ENCODE measurements at places on chromosomes 4 and X.

- no peak for DNase-seq
Measured at GRCh38 chr4:37138019-37138653, 106.4 kb upstream of the NWD2 start.

DNA sequence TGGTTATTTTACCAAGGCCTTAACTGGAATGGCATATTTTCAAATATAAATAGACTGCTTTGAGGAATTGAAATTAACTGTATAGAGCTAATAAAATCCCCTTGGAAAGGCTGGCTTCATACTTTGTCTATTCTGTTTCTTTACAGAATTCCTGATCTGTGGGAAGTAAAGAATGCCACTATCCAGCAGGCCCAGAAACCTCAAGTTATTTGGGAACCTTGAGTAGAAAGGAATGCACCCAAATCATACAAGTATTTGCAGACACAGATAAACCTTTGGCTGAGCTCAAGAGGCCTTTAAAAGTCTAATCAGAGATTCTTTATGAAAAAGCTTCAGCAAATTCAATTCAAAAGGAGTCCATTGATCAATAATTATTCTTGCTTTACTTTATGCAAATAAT lies 975.7 kb upstream of the PABPC4L start:
- no peak for DNase-seq

DNA sequence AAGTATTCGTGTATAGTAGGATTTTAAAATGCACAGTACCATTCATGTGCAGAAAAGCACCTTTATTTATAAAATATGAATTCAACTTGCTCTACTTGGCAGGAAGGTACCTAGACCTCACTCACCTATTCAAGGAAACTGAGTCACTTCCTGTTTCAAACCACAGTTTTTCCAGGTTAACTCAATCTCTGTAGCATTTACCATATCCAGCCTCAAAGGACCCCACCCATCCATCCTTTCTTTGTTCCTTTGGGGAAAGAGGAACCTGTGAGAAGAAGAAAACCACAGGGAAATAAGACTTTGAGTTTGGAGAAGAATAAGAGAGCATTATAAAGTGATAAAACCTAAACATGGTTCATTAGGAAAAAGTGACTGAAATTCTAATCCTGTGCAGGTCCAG lies 250.7 kb downstream of the CBR4 start:
- no peak for DNase-seq

- DNase-seq: no peak
Measured at GRCh38 chr4:20778896-20779295, 78.6 kb downstream of the PACRGL start.

GRCh38 chr4:94803181-94803580 lies 45.4 kb downstream of the BMPR1B start:
- no peak for DNase-seq

GRCh38 chrX:26032111-26032912 lies 105.8 kb upstream of the MAGEB18 start:
- no peak for DNase-seq

- DNase-seq: no peak
Measured at GRCh38 chr4:2419814-2420213, 1.1 kb downstream of the CFAP99 start.

DNA sequence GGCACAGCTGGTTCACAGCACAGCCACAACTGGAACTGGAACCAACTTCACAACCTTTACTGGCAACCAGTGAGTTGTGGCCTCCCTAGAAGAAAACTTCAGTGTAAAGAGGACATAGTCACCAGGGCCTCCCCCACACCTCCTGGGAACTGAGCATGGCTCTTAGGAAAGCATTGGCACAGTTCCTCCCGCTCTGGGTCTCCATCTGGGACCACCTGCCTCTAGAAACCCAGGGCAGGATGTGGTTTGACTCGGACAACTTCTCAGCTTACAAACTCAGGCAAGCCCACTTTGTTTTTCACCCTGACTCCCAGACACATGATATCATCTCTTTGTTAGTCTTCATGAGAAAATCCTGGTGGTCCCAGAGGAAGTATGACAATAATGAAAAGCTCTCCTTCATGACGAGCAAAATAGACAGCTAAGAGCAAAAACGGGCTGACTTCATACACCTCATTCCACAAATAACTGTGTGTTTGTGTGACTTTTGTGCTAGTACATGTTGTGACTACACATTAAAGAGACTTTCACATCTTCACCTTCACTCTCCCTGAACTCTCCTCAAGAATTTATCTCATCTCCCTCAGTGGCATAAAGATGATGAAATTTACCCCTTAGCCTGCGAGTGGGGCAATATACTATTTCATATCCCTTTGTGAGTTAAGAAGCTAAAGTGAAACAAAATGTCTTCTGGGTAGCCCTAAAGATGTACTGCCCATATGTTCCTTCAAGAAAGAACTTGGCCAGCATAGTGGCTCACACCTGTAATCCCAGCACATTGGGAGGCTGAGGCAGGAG lies 75.4 kb downstream of the SH3KBP1 start:
- no peak for DNase-seq

DNA sequence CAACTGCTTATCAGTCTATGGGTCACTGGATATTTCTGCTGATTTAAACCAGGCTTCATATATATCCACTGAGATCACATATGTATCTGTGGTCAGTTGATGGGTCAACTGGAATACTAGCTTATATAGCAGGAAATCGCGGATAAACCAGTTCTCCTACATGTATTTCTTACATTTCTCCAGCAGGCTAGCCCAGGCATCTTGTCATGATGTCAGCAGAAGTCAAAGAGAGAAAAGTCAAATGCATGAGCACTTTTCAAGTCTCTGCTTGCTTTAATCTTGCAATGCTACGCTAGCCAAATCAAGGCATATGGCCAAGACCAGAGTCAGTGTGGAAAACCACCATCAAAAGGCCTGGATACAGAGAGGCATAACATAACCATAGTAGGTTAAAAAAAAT lies 1008.8 kb upstream of the DIAPH2 start:
- no peak for DNase-seq

- no peak for DNase-seq
Measured at GRCh38 chrX:12792711-12793110, 1.5 kb downstream of the PRPS2 start.

- DNase-seq: no peak
Measured at GRCh38 chrX:26651755-26652154, 435.8 kb downstream of the MAGEB5 start.

DNA sequence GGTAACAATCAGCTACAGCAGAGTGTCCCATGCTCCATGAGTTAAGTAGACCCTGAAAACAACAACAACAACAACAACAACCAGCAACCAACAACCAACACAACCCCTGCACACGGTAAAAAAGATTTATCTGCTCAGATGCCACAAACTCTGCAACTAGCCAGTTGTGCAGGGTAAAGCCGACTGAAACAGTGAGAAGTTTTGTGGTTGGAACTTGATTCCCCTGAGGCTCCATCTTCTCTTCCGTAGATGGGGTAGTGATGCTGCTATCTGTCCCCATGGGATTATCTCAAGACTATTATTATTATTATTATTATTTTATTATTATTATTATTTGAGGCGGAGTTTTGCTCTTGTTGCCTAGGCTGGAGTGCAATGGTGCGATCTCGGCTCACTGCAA lies 50.6 kb upstream of the RAPGEF2 start:
- no peak for DNase-seq

GRCh38 chr4:72591547-72592454 lies 22.8 kb upstream of the ADAMTS3 start:
- DNase-seq: no peak

DNA sequence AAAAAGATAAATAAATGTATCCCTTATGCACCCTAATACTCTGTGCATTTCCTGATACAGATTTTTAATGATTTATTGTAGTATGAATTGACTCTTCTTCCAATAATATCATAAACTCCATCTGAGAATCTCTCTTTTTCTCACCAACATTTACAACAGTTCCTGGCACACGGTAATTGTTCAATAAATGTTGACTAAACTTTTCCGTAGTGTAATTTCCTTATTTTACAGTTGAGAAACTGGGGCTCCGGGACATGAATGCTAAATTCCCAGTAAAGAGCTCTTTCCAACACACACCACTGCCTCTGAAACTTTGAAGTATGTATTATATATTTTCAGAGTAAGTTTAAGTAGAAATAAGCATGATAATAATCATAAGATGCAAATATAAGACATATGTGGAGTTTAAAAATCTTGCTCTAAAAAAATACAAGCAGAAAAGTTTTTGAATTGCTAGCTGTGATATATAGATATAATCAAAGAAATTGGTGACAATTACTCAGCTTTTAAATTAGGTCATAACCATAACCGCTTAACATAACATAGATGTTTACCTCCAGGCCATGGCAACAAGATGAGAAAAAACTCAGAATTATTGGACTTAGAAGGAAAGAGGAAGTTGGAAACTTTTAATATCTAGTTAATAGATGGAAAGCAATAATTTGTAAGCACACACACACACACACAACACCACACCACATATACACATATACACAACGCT lies 28.2 kb upstream of the ANTXR2 start:
- DNase-seq: no peak

DNA sequence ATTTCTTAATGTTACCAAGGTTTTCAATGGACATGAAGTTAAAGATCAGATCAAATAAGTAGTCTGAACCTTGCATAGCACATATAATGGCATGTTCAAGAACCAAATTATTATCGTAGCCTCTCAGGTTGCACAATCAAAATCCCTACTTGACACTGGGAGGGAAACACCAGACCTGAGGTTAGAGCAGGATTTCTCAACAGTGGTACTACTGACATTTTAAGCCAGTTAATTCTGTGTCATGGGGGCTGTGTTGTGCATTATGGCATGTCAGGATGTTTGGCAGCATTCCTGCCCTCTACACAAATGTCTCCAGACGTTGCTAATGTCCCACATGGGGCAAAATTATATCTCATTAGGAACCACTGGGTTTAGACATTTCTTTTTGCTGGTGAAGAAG lies 20.8 kb downstream of the RLIM start:
- DNase-seq: no peak

DNA sequence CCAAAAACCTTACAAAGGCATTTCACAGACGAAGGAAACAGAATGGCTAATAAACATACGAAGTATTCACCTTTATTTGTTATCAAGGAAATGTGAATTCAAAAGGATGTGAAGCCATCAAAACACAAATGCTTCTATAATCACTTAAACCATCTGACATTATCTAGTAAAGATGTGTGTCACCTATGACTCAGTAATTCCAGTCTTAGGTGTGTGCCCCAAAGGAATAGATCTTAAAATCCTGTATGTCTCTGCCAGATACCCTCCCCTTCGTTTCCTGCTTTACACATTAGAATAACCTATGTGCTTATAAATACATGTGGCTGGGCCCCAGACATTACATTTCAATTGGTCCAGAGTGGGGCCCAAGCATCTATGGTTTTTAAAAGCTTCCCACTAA lies 41.8 kb upstream of the CEP135 start:
- DNase-seq: no peak

GRCh38 chr4:93648258-93648657 lies 180.3 kb upstream of the ATOH1 start:
- DNase-seq: no peak

DNA sequence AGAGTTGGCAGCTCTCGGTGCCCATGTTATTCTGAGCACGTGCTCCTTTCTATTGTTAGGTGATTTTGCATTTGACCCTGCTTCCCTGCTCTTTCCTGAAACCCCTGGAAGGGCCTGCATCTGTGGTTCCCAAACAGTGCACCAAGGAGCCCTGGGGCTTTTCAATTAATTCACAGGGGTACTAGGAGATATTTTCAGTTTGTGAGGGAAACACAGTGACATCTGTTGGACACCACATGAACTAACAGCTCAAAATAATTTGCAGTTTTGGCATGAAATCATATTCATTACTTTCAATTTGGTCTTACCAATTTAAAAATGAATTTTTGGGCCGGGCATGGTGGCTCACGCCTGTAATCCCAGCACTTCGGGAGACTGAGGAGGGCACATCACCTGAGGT lies 156.6 kb downstream of the GATB start:
- DNase-seq: no peak

DNA sequence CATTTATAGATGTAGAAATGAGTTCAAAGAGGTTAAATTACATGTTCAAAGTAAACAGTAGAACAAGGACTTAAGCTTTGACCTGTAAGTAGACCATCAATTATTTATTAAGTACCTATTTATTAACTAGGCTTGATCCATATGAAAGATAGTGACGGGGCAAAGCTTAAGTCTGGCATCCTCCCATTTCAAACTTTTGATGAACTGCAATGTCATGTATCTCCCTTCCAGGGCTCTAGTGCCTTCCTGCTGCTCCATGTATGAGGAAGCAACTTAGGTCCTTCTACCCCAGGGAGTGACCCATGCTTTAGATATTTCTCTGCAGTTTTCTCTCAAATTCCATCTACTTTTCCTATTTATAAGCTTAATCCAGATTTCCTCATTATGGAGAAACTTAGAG lies 31.9 kb upstream of the ANTXR2 start:
- DNase-seq: no peak

- no peak for DNase-seq
Measured at GRCh38 chr4:63983224-63983623, 426.0 kb downstream of the TECRL start.

GRCh38 chrX:13167481-13168231 lies 123.2 kb upstream of the FAM9C start:
- peak; percentile 10 for DNase-seq

- DNase-seq: no peak
Measured at GRCh38 chr4:7144374-7145290, 47.7 kb upstream of the SORCS2 start.

GRCh38 chr4:145440292-145441007 lies 41.2 kb upstream of the SMAD1 start:
- no peak for DNase-seq

DNA sequence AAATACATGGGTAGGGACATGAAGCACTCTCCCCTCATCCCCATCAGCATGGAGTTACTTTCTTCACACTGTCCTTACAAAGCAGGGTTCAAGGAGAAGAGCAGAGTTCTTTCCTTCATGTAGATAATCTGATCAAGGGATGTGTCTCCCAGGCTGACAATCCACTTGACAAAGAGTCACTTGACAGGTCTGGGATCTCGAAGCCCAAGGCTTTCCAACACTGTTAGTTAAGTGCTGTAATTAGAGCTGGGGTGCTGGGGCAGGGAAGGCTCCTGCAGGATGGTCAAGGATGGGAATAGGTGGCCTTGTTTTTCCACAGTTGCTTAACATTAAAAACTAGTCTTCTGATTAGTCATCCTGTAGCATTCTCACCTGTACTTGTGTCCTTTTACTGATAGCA lies 38.0 kb downstream of the CCNG2 start:
- no peak for DNase-seq

DNA sequence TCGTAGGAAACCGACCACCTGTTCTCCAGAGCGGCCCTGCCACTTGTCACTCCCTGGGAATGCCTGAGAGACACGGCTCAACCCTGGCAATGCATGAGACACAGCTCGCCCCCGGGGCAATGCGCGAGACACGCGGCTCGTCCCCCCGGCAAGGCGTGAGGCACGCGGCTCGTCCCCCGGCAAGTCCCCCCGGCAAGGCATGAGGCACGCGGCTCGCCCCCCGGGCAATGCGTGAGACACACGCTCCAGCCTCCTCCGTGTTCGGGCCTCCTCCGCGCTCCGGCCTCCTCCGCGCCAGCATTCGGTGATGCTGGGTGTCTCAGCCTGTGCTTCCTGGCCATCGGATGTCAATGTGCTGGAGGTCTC lies 27.5 kb upstream of the CPLX1 start:
- no peak for DNase-seq

All from CD4-positive, alpha-beta T cell treated with Interleukin-17A for 1 hour (primary cell).